ENCODE measurements at places on chromosomes 16 and 17.

DNA sequence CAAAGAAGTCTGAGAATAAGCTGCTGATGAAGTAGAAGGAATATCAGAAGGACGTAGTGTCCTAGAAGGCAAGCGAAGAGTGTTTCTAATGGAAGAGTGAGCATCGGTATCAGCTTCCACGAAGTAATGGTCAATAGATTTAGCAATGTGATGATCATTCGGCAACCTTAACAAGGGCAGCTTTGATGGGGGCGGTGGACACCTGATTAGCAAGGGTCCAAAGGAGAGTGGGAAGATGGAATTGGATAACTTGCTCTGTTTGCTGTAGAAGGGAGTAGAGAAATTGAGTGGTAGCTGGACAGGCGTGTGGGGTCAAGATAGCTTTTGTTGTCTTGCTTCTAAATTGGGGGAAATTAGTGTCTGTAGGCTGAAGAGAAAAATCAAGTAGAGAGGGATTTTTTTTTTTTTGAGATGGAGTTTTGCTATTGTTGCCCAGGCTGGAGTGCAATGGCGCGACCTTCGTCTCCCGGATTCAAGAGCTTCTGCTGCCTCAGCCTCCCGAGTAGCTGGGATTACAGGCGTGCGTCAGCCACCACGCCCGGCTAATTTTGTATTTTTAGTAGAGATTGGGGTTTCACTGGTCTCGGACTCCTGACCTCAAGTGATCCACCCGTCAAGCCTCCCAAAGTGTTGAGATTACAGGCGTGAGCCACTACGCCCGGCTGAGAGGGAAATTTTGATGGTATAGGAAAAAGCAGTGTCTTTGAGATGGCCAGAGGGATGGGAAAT, 13.9 kb upstream of the HES7 start:
- no peak for DNase-seq

DNA sequence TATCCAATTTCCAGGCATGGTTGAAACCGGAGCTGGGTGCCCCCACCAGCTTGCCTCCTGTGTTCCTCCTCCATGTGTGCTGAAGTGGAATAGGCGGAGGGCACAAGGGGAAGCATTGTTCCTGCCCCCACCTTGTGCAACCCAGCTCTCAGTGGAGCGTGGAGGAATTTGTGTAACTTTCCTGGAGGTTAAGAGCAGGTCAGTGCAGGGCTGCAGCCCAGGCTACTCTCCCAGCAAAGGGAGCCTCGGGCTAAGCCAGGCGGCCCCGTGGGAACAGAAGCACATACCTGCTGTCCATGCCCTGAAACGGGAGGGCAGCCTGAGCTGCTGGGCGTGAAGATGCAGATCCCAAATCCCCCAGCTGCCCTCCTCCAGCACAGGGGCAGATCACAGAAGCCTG, 158.8 kb upstream of the LHX1 start:
- DNase-seq, result no peak

GRCh38 chr17:43530288-43531081, 15.7 kb downstream of the ETV4 start:
- DNase-seq, result no peak

- DNase-seq, result no peak
Observed at GRCh38 chr16:17304491-17305119, 166.2 kb downstream of the XYLT1 start.

DNA sequence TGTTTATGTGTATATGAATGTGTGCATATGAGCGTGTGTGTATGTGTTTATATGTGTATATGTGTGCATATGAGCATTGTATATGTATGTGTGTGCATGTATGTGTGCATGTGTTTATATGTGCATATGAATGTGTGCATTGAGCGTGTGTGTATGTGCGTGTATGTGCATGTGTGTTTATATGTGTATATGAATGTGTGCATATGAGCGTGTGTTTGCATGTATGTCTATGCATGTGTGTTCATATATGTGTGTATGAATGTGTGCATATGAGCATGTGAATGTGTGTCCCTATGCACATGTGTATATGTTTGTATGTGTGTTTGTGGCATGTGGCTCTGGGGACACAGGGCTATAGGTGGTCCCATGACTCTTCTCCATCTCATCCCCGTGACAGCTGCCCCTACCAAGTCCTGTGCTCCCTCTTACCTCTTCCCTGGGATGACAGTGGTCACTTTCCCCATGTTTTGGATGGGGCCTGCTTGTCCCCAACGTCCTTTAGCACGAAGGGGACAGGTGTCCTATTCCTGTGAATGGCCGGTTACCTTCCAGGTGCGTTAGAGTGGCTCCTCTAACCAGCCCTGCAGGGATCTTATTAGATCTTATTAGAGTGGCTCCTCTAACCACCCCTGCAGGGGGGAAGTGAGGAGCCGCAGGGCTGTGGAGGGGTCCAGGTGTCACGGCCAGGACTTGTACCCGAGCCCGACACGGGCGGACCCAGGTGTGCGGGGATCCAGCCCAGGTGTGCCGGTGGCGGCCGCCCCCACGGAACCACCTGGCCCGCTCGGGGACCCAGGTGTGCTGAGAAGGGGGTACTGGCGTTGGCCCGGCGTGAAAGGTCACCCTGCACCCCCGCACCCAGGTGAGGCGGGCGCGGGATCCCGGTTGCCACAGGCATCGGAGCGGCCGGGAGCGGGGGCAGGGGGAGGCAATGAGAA, 105.6 kb downstream of the SEC14L1 start:
- DNase-seq, result no peak

- peak; percentile 29 for DNase-seq
Observed at GRCh38 chr17:59620518-59621259, 994 bp downstream of the CLTC start.

- no peak for DNase-seq
Observed at GRCh38 chr16:1283296-1283695, 26.1 kb upstream of the UBE2I start.

- DNase-seq, result no peak
Observed at GRCh38 chr16:11084876-11085485, 140.6 kb downstream of the CLEC16A start.

DNA sequence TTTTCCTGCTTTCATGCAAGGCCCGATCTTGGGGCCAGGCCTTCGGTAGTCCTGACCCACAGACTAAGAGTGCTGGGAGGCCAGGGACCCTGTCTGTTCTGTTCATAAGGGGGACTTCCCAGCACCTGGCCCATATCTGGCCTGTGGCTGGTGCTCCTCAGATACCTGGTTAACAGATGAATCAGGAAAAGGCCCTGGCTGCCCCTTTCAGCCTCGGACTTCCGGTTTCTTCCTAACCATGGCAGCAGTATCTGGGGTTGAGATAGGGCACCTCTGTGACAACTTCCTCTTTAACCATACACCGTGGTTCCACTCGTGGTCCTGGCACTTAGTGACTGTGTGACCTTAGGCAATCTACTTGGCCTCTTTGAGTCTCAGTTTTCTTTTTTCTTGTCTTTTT, 18.4 kb downstream of the PLCG2 start:
- DNase-seq, result peak; percentile 82

DNA sequence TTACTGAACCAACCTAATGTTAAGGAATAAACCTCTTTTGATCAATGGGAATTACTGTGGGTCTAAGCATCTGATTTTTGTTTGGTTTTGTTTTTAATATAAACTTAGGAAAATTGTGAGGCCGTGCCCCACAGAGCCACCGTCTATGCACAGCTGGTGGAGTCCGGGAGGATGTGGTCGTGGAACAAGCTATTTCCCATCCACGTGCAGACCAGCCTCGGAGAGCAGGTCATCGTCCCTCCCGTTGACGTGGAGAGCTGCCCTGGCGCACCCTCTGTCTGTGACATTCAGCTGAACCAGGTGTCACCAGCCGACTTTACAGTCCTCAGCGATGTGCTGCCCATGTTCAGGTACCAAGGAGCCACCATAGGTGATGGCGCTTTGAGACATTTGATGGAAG, 28.4 kb downstream of the PRMT7 start:
- no peak for DNase-seq
